ENCODE measurements at places on chromosomes 12 and 14.
A peak's percentile ranks its signal among the peaks of the same experiment; 100 is the strongest.

DNA sequence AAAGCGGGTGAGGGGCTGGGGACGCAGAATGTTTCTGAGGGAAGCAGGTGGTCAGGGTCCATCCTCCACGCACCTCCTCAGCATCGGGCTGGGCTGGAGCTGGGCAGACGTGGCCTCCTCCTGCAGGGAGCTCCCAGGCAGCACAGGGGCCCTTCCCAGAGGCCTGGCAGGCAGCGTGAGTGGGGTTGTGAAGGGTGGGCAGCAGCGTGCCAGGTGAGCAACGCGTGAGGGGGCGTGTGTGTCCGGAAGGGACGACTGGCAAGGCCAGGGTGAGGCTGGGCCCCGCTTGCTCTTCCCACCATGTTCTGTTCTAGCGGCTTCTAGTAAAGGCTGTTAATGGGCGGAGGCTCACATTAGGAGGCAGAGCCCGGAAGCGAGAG is 17.1 kb downstream of the ANKRD9 start:
- no peak for DNase-seq

DNA sequence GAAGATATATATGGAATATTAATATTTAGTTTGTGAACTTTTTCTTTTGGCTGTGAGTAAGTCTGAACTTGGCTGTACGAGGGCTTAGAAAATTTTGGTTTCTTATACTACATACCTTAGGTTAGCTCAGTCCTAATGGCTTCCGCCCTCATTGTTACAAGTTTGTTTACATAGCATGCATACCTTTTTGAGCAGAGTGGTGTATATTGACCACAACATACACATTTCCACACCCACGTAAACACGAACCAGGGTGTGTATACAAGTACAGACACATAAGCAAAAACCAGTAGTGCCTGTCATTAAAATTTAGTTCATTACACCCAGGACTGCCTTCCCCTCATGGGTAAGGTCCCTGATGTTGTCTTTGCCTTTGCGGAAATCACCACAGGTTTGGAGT is 230.2 kb upstream of the RGS6 start:
- DNase-seq = no peak

GRCh38 chr12:46567667-46568066 is 195.1 kb upstream of the SLC38A2 start:
- DNase-seq = no peak

GRCh38 chr14:20530771-20531571 is 25.6 kb downstream of the RNASE10 start:
- DNase-seq = peak; percentile 80

DNA sequence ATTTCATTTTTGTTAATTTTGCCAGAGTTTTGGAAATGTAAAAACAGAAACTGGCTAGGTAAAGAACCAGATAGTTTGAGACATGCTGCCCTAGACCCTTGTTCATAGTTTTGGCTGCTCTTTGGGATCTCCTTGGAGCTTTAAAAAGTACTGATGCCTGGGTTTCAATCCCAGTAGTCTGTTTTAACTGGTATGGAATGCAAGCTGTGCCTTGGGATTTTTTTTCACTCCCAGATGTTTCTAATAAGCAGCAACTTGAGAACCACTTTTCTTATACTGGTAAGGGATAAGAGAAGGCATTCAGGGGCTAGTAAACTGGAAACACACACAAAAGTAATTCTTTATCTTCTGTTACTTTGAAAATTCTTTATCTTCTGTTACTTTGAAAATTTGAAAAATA is 18.8 kb downstream of the SLC35F4 start:
- DNase-seq = no peak

DNA sequence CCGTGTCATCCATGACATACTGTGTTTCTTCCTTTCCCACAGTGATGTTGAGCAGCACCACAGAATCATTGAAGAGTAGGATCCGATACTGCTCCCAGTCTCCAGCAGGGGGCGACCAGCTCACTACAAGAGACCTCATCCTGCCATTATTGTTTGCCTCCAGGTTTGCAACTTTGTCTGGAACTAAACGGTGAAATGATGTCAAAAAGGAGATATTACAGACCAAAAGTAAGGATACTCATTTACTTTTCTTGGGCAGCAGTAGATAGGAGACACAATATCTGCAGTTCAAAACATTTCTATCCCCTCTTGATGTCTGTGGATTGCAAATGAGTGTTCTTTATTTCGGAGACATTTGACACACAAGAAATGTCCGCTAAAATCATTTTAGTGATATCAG is 47.2 kb downstream of the PTPRB start:
- DNase-seq = peak; percentile 75

DNA sequence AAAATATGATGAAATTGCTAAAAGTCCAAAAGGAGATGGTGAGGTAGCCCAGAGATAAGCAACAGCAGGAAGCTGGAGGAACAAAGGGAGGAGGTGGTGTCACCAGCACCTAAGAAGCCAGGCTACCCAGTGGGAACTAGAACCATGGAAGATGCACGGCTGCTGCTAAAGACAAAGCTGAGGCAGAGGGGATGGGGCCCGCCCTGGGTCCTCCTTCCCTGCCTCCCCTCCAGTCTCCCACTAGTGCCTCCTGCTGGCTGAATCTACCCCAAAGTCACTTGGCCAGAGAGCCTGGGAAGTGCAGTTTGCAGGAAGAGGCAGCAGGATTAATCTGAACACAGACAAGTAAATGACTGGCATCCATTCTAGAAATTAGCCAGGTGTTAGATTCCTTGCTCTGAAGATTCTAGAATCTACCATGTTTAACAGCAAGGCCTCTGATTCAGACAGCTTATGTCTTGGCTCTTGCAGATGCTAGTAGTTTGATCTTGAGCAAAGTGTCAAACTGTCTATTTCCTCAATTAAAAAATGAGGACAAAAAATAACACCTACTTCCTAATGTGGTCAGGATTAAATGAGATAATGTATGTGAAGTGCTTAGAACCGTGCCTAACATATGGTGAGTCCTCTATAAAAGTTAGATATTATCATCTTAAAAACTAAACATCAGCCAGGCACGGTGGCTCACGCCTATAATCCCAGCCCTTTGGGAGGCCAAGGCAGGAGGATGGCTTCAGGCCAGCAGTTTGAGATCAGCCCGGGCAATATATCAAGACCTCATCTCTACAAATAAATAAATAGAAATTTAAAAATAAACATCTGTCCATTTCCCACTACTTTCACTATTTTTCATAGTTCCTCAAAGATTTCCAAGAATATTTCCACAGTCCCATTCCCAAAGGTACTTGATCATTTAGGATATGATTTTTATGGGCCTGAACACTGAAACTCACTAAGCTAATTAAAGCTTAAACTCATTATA is 5.8 kb upstream of the LRP10 start:
- DNase-seq = peak; percentile 26

DNA sequence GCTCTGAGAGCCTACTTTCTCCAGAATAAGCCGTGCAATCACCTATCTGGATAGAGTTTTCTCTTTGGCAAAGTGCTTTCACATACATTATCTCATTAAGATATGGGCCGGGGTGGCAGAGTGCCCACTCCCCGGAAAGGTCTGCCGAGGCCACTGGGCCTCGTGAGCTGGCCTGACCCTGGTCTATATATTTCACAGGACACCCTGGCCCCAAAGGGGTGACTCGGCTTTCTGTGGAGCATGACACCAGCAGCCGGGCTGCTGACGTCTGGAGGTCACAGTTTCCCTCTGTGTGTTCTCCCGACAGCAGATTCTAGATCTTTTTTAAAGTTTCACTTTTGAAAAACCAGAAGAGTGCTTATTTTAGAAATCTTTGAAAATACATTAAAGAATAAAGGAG is 27.9 kb upstream of the ATP2A2 start:
- DNase-seq = peak; percentile 59

DNA sequence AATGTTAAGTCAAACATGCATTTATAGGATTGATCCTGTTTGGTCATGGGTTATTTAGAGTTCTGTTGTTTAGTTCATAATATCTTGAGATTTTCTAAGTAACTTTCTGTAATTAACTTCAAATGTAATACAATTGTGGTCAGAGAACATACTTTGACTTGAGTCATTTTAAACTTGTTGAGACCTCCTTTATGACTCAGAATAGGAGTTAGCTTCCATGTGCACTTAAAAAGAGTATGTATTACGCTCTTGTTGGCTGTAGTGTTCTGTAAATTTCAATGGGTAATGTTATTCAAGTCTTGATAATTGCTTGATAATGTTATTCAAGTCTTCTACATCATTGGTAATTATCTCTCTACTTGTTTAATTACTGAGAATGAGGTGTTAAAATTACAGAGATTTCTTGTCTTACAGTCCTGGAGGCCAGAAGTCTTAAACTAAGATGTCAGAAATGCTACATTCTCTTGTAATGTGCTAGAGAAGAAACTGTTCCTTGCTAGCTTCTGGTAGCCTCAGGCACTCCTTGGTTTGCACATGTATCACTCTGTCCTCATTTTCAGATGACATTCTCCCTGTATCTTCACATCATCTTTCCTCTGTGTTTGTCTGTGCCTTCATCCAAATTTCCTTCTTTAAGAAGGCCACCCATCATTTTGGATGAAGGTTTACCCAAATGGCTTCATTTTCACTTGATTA is 197.3 kb downstream of the TMTC3 start:
- no peak for DNase-seq

GRCh38 chr14:56224691-56225681 is 106.8 kb downstream of the PELI2 start:
- DNase-seq = peak; percentile 70

DNA sequence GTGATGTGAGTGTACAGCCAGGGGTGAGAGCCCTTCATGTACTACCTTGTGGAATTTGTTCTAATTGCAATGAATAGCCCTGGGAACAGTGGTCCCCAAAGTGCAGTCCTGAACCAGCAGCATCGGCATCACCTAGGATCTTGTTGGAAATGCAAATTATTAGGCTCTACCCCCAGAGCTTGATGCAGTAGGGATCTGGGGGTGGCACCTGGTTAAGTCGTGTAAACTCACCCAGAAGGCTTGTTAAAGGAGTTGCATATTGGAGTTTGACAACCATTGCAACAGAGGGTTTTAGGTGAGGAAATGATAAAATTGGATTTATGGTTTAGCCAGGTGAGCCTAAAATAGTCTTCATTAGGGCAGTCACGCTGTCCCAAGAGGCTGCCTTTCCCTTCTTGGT is 73.2 kb downstream of the PLEKHG3 start:
- no peak for DNase-seq

DNA sequence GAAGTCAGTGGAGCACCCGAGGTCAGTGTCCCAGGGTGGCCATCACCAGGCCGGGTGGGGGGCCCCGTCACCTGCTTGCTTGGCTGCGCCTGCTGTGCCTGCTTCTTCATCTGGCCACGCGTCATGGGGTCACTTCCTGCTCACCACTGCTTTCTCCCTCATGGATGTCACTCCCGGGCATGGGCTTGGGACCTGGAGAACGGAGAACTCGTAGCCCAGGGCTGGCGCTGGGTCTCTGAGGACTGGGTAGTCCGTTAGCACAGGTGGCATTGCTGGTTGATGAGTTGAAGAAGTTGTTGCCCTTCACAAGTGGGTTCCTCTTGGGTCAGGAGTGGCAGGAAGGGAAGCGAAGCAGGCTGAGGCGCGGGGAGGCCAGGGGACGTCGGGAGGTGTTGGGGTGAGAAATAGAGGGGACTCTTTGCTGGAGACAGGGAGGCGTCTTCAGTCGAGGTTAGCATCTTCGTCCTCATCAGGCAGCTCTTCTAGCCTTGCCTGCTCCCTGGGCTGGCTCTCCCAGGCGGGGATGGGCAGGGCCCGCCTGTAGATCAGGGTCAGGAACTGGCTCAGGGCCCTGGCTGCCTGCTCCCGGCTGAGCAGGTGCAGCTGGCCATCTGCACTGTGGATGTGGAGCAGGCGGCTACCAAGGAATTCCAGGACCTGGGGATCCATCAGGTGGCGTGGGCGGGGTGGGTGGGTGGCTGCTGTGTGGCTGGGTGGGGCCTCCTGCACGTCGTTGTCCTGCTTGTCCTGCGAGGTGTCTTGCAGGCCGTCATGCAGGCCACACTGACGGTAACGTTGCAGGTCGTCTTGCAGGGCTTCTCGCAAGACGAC is 23.0 kb downstream of the RTL1 start:
- no peak for DNase-seq
